ENCODE measurements at places on chromosomes 5 and 9. TPM values are rescaled to one million over a fixed set of nuclear protein-coding genes. Genes with fewer than 3 reads are reported as not detected.

GRCh38 chr5:119330367-119331183 is 25.2 kb upstream of the TNFAIP8 start:
- no peak for DNase-seq
- H3K4me1 ChIP-seq: peaks cover 83% of the 10 kb centered on the region
- H3K27me3 ChIP-seq: no peaks in the 10 kb centered on the region
- no peaks in the 10 kb centered on the region for H3K36me3 ChIP-seq
- H3K27ac ChIP-seq: peak overlapping the region; percentile 10
- no peak overlapping the region for H3K4me3 ChIP-seq

DNA sequence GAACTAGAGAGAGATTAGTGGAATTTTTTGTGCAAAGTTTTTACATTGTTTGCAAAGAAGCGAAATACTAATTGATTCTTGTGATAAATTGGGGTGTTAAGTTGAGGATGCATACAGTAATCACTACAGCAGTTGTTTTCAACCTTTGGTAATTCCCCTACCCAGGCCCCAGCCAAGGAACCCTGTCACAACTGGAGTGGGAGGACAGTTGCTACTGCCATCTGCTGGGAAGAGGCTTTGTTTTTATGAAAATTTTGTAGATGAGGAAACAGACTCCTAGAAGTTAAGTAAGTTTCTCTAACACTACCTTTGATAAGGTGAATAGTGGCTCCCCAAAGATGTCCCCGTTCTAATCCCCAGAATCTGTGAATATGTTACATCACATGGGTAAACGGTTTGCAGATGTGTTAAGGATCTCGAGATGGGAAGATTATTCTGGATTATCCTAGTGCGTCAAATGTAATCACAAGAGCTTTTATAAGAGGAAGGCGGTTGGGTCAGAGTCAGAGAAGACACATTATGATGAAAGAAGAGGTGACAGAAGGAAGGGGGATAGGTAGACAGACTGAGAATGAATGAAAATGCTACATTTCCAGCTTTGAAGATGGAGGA is 34.0 kb upstream of the PPP1R2B start:
- H3K27me3 ChIP-seq: no peaks in the 10 kb centered on the region
- no peak overlapping the region for H3K4me3 ChIP-seq
- H3K4me1 ChIP-seq: no peaks in the 10 kb centered on the region
- no peak for DNase-seq
- no peak overlapping the region for H3K27ac ChIP-seq
- no peaks in the 10 kb centered on the region for H3K36me3 ChIP-seq

DNA sequence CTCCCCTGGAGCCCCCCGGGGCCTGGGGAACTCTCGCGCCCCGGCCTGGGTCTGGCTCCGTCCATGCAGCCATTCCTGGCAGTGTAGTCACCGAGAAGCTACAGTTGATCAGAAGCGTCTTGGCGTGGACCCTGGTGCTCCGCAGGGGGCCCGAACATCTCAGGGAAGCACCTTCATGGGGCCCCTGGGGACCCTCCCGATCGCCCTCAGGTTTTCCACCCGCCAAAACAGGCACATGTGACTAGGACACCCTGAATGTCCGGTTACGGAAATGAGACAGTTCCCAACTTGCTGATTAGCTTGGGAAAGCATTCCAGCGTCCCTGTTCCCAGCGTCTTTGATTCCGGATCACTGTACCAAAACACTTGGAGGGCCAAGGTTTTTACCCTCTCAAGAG is 472 bp downstream of the FBXO4 start:
- peak; percentile 27 for DNase-seq
- peak overlapping the region; percentile 97 for H3K27ac ChIP-seq
- peaks cover 18% of the 10 kb centered on the region for H3K4me1 ChIP-seq
- peak overlapping the region; percentile 83 for H3K4me3 ChIP-seq

GRCh38 chr5:60404171-60404570 is 295.8 kb downstream of the DEPDC1B start:
- H3K36me3 ChIP-seq: no peaks in the 10 kb centered on the region
- H3K4me3 ChIP-seq: no peak overlapping the region
- no peak overlapping the region for H3K27ac ChIP-seq

- H3K4me3 ChIP-seq: no peak overlapping the region
- H3K36me3 ChIP-seq: peaks cover 85% of the 10 kb centered on the region
- H3K27me3 ChIP-seq: no peaks in the 10 kb centered on the region
- peak overlapping the region; percentile 79 for H3K27ac ChIP-seq
These were observed 23.6 kb downstream of the QRFP start for GRCh38 chr9:130872912-130873503.

- H3K27ac ChIP-seq: no peak overlapping the region
- H3K4me3 ChIP-seq: no peak overlapping the region
- DNase-seq: no peak
- H3K4me1 ChIP-seq: no peaks in the 10 kb centered on the region
- no peaks in the 10 kb centered on the region for H3K36me3 ChIP-seq
These were observed 89.6 kb downstream of the FRMD3 start for GRCh38 chr9:83448626-83449025.

- no peak for DNase-seq
- no peak overlapping the region for H3K27ac ChIP-seq
- no peaks in the 10 kb centered on the region for H3K36me3 ChIP-seq
- no peak overlapping the region for H3K4me3 ChIP-seq
- H3K27me3 ChIP-seq: no peaks in the 10 kb centered on the region
These were observed 157.8 kb upstream of the TRPM3 start for GRCh38 chr9:71279151-71279739.

DNA sequence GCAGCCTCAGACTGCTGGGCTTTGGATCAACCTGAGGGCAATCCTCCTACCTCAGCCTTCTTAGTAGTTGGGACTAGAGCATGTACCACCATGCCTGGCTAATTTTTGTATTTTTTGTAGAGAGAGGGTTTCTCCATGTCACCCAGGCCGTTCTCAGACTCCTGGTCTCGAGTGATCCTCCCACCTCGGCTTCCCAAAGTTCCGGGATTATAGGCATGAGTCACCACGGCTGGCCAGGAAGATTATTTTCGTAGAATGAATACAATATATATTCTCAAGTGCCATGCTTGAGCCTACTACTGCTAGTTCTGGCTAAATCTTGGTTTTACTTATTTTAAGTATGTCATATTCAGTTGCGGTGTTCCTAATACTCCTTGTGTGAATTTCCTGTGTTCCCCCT is 88.2 kb upstream of the CLINT1 start:
- H3K4me3 ChIP-seq: no peak overlapping the region
- peaks cover 11% of the 10 kb centered on the region for H3K4me1 ChIP-seq
- H3K36me3 ChIP-seq: no peaks in the 10 kb centered on the region
- no peaks in the 10 kb centered on the region for H3K27me3 ChIP-seq

DNA sequence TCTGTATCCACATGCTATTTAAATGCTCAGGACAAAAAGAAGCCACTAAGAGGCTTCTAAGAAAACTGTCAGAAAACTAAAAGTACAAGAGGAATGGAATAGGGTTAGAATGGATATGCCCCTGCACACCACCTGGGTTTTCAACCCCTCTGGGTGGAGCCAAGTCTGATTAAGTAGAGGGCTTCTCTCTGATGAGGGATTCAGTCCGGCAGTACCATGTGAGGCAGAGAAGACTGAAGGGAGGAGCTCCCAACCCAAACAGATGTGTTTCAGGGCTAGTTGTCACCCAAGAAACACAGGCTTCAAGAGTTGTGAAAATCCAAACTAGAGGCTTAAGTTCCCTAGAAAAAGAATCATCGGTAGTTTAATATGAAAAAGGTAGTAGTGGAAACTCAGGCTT is 12.5 kb downstream of the NREP start:
- peaks cover 10% of the 10 kb centered on the region for H3K4me1 ChIP-seq
- H3K27me3 ChIP-seq: no peaks in the 10 kb centered on the region
- no peak for DNase-seq

DNA sequence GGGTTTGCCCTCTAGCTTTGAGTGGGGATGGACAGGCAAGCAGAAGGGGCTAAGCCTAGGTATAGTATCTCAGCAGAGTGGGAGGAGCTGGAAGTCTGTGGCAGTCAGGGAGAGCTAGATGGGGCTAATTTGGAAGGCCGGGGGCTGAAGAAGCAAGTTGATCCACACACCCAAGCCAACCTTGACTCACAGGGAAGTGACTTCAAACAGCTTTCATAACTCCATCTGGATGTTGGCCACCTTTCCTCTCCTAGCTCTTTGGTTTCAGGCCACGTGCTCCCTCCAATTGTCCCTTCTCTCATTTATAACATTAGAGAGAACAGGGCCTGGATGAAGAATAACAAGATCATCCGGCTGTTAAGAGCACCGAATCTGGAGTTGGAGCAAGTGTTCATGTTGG is 36.8 kb downstream of the EGR1 start:
- H3K36me3 ChIP-seq: no peaks in the 10 kb centered on the region
- H3K4me1 ChIP-seq: peaks cover 11% of the 10 kb centered on the region
- DNase-seq: no peak
- no peak overlapping the region for H3K27ac ChIP-seq
- no peak overlapping the region for H3K4me3 ChIP-seq

DNA sequence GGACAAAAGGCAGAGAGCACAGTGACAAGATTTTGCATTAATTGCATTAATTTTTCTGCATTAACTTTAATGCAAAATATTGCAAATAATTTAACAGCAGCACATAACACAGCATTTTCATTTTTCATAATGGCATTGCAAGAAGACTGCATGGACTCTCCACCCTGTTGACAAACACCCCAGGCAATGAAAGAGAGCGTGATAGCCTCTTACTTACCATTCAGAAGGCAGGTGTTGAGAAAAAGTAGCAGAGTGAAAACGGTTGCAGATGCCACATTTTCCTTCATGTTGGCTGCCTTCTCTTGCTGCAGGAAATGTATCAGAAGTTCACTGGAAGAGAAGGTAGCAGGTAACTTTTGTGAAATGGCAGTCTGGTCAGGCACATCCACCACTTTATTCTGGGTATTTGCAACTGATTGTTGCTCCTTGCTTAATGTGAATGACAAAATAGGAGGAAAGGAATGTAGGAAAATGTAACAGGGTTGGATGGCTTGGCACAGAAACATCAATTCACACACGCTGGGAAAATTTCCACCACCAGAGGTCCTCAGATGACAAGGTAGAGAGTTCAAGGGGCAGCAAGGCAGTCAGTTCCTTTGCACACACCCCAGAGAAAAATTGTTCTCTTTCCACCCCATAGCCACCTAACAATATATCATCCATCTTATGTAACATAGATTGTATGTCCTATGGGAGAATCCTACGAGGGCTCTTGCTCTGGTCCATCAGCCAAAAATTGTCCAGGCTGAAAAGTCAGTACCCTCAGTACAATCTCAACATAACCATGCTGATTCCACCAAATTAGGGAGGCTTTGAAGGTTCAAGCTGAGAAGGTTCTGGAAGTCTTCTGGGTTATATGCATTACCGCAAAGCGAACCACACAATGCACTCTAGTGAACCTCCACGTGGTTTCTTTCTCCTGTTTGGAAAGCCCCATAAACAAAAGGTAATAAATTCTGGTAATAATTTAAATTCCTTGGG is 41.9 kb upstream of the AGXT2 start:
- H3K4me3 ChIP-seq: no peak overlapping the region
- no peaks in the 10 kb centered on the region for H3K36me3 ChIP-seq
- no peaks in the 10 kb centered on the region for H3K4me1 ChIP-seq
- no peak overlapping the region for H3K27ac ChIP-seq
- DNase-seq: peak; percentile 82

GRCh38 chr9:133676450-133676849 is 40.3 kb downstream of the DBH start:
- H3K27me3 ChIP-seq: no peaks in the 10 kb centered on the region
- no peaks in the 10 kb centered on the region for H3K4me1 ChIP-seq
- no peak overlapping the region for H3K27ac ChIP-seq
- H3K36me3 ChIP-seq: no peaks in the 10 kb centered on the region

DNA sequence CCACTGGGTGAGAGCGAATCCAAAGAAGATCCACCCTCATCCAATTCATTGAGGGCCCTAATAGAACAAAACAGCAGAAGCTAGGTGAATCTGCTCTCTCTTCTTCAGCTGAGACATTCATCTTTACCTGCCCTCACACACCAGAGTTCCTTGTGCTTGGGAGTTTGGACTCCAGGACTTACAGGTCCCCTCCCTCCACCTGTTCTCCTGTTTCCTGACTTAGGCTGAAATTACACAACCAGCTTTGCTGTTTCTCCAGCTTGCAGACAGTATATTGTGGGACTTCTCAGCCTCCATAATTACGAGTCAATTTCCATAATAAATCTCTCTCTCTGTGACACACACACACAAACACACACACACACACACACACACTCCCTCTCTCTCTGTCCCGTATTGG is 19.1 kb downstream of the TMEM171 start:
- no peaks in the 10 kb centered on the region for H3K36me3 ChIP-seq
- DNase-seq: peak; percentile 27
- H3K4me1 ChIP-seq: no peaks in the 10 kb centered on the region
- H3K27ac ChIP-seq: no peak overlapping the region
- no peaks in the 10 kb centered on the region for H3K27me3 ChIP-seq

- H3K4me1 ChIP-seq: no peaks in the 10 kb centered on the region
- no peak overlapping the region for H3K4me3 ChIP-seq
- DNase-seq: no peak
- H3K27me3 ChIP-seq: no peaks in the 10 kb centered on the region
- H3K27ac ChIP-seq: no peak overlapping the region
These were observed 500.6 kb downstream of the EBF1 start for GRCh38 chr5:158599157-158599556.

The CD72 gene
- 1.1 TPM for polyA plus RNA-seq

The MTRR gene
- 9.7 TPM for polyA plus RNA-seq

The SLC46A2 gene
- not detected for polyA plus RNA-seq

DNA sequence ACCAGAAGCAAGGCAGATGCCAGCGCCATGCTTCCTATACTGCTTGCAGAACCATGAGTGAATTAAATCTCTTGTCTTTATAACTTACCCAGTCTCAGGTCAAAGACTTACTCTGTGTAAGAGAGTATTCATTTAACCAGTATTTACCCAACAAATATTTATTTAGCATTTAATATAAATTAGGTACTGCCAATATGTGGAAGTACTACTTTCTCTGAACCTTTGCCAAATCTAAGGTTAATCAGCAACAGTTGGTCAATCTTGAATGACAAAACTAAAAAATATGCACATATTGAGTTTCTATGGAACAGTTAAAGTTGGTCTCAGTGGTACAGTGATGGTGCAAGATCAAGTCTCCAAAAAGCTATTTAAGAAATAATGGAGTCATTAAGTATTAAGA is 155.9 kb upstream of the CCNG1 start:
- no peaks in the 10 kb centered on the region for H3K36me3 ChIP-seq
- H3K27ac ChIP-seq: no peak overlapping the region
- H3K4me3 ChIP-seq: no peak overlapping the region
- no peaks in the 10 kb centered on the region for H3K27me3 ChIP-seq
- H3K4me1 ChIP-seq: no peaks in the 10 kb centered on the region
- DNase-seq: no peak

The IFNK gene
- not detected for polyA plus RNA-seq

GRCh38 chr5:58077966-58078365 is 381.9 kb downstream of the PLK2 start:
- no peaks in the 10 kb centered on the region for H3K27me3 ChIP-seq
- no peak overlapping the region for H3K4me3 ChIP-seq
- no peak overlapping the region for H3K27ac ChIP-seq
- H3K4me1 ChIP-seq: no peaks in the 10 kb centered on the region
- no peak for DNase-seq

Data from stomach (tissue), 19 donors.